BJ (cell line): ENCODE measurements at places on chromosomes 3 and 15.

GRCh38 chr3:138202945-138203701 lies 16.0 kb downstream of the ARMC8 start:
- DNase-seq: no peak

GRCh38 chr15:48802257-48802656 lies 8.6 kb downstream of the CEP152 start:
- DNase-seq: no peak

GRCh38 chr15:62498278-62498677 lies 333.2 kb upstream of the C2CD4B start:
- DNase-seq: no peak

- DNase-seq: no peak
These were observed 885.2 kb upstream of the CFAP20DC start for GRCh38 chr3:59935025-59935424.

DNA sequence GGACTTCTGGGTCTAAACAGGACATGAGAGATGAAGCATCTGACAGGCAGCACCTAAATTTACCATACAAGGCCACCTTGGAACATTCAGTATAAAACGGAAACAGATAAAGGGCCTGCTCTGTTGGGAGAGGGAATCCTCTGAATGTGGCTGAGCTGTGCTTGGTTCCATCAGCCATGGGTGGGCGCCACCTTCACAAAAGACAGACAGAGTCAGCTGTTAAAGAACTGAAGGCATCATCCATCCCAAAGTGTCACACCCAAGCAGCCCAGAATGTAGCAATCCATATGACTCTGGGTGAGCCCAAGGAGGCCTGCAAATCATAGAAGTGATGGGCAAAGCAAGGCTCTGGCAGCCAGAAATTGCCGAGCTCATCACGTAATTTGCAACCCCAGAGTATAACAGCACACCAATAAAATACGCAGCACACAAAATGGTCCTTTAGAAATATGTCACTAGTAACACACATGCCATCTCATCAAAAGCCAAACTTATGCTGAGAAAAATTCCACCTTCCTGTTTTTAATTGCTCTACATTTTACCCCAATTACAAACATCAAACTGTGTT lies 24.8 kb upstream of the RBP1 start:
- no peak for DNase-seq

- DNase-seq: no peak
These were observed 805.5 kb downstream of the IGSF11 start for GRCh38 chr3:118229196-118229595.

DNA sequence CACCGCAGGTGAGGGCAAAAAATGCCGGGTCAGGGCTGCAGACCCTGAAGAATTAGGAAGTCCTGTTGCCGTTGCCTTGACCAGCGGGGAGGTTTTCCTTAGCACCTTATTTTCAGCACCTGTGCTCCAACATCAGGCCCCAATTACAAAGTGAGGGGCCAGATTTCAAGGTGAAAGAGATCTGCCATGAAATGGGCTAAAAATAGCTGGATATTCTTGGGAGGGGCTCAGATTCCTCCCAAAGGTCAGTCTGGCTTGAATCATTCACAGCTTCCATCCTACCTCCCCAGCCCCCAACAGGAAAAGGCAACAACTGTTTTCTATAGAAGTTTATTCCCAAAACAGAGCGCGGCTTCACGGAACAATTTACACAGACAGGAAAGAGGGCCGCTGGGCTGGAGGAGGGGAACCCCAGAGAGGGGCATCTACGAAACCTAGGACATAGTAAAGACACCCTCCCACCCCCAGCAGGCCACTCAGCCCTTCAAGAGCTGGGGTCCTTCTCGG lies 941 bp upstream of the SLC26A6 start:
- DNase-seq: no peak

DNA sequence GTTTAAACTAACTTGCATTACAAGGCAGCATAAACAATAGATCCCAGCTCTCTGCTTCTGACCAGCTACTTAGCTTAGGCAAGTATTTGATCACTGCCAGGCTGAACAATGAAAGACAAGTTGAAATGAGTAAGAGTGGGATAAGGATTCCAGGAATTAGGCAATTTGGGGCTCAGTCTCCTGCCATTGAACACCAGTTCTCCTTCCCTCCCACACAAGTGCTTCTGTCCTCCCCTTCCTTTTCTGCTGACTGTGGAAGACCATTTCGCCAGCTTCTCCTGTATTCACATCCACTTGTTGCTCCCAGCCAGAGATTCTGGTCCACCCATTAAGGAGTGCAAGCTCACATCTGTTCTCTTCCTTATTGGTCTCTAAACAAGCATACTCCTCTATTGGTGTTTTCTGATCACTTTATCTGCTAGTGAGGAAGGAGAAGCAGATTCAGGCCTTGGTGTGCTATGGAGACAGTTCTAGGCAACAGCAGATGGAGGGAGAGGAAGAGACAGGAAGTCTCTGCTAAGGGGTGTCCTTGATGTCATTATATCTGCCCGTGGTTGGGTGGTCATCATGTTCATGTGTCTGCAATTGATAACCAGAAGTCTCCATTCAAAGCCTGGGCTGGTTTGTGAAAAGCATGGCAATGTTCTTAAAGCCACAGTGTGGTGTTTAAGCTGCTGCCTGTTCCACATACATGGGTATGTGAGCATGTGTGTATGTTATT lies 121.5 kb downstream of the PLCL2 start:
- DNase-seq: no peak

- peak; percentile 94 for DNase-seq
These were observed 62.2 kb downstream of the ABTB1 start for GRCh38 chr3:127734754-127735473.

GRCh38 chr3:99384596-99384995 lies 253.8 kb upstream of the COL8A1 start:
- no peak for DNase-seq

DNA sequence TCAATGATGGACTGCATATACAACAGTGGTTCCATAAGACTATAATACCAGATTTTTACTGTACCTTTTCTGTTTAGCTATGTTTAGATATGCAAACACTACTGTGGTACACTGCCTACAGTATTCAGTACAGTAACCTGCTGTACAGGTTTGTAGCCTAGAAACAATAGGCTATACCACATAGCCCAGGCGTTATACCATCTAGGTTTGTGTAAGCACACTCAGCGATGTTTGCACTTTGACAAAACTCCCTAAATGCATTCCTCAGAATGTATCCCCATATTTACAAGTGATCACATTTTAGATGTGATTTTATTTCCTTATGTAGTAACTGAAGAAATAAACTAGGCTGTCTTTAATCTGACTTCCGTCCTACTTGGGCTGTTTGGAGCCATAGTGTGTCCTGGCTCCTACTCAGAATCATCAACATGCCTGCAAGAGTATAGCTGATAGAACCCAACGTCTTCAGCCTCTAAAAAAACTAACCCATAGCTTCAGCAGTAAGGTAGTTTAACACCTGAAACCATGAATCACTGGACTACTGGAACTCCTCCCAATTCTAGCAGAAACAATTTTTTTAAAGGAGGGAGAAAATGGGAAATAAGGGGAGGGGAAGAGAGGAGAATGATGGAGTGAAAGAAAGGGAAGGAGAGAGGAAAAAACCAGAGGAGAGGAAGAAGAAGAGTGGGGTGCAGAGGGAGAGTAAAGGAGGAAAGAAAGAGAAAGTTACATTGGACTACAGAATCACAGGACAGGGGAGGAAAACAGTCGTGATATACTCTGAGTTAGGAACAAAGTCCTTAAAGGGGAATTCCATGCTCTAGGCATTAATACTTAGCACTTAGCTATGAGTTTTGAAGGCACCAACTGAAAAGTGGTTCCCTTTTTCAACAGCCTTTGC lies 67.7 kb upstream of the PLXND1 start:
- DNase-seq: no peak

DNA sequence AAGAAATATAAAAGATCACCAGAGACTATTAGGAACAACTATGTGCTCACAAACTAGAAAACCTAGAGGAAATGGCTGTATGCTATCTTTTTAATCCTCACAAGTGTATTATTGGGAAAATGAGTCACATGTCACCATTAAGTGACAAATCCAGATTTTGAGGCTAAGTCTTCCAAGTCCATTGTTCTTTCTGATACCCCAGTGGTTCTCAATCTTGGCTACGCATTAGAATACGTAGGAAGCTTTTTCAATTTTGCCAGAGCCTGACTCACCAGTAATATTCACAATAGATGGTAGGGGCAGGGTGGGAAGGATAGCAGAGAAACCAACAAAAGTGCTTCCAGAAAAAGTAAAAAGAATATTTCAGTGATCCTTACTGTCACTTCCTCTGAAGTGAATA lies 117.0 kb downstream of the FILIP1L start:
- no peak for DNase-seq

DNA sequence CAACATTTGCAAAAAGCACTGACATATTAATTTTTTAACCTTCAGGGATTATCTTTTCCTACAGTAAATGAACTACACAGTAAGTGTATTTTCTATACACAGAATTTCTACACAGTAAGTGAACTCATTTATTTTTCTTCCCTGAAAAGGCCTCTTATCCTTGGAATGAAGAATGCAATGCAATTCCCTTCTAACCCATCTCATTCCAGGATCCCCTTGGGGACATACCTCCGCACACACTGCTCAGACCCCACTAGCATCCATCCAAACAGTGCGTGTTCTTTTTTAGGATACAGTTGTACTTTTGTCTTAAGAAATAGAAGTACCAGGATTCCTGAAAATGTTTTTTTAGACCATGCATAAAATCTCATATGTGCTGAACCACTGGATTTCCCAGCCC lies 152.8 kb downstream of the UACA start:
- no peak for DNase-seq

- no peak for DNase-seq
These were observed 11.8 kb downstream of the GP5 start for GRCh38 chr3:194387276-194387675.

DNA sequence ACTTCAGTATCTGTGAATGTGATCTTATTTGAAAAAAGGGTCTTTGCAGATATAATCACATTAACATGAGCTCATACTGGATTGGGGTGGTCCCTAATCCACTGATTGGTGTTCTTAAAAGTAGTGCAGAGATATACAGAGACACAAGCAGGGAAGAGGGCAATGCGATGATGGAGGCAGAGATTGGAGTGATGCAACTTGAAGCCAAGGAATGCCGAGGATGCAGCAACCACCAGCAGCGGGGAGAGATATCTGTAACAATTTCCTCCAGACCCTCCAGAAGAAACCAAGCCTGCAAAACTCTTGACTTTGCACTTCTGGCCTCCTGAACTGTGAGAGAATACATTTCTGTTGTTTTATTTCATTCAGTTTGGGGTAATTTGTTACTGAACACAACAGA lies 171.0 kb upstream of the MBNL1 start:
- DNase-seq: no peak

GRCh38 chr3:189833266-189833665 lies 202.1 kb downstream of the TP63 start:
- DNase-seq: no peak

DNA sequence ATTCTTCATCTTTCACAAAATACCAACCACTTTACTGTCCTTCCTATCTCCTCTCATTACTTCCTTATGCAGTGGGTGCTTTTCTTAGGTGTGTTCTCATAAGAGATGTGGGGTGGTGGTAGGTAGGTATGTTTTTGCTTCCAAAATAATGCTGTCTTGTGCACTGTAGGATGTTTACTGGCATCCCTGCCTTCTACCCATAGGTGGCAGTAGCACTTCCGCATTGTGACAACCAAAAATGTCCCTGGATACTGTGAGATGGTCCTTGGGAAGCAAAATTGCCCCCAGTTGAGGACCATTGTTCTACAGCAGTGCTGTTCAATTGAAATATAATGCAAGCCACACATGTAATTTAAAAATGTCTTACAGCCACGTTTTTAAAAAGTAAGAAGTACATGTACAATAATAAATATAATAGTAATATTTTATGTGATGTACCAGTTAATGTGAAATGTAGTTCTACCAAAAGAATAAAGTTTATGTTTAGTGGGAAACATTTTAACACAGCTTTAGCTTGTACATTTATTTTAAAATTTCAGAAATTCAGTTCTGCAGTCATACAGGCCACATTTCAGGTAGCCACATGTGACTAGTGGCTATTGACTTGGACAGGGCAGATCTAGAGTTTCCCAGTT lies 75.2 kb downstream of the NEO1 start:
- DNase-seq: no peak

GRCh38 chr3:111767756-111768445 lies 91.2 kb upstream of the PHLDB2 start:
- no peak for DNase-seq

- no peak for DNase-seq
These were observed 69.5 kb upstream of the ETV5 start for GRCh38 chr3:186178412-186178811.

- no peak for DNase-seq
These were observed 563 bp downstream of the ARL6IP5 start for GRCh38 chr3:69085168-69085832.

DNA sequence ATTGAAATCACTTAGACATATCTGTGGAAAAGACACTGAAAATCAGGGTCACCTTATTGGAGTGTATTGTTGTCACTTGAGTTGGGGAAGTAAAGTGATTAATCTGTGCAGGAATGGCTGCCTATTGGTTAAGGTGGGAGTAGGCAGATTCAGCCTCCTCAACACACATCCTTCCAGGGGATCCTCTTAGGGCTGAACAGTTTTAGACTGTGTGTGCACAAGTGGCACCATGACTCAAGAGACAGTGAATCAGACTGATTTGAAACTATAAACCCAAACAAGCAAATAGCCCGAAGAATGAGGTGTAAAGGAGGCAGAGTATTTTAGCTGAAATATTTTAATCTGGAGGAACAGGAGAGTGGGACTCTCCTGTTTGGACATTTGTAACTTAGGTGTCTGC lies 4.9 kb downstream of the ABHD17C start:
- no peak for DNase-seq

DNA sequence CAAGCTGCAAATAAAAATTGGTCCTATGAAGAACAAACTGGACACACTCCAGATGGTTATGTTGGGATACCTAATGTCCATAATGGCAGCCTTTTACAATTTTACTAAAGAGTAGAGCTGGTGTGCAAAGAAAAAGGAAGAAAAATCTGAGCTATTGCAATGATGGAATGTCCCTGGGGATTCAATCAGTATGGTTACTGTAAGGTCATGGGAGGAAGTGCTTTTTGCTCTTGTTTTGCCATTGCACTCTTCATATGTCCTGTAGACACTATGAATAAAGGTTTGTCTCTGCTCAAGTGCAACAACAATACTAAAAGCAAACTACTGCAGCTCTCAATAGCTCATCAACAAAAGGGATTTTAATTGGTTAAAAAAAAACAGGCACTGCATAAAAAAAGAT lies 5.4 kb downstream of the PFN2 start:
- DNase-seq: no peak

GRCh38 chr3:170732660-170733245 lies 137.2 kb downstream of the RPL22L1 start:
- no peak for DNase-seq

DNA sequence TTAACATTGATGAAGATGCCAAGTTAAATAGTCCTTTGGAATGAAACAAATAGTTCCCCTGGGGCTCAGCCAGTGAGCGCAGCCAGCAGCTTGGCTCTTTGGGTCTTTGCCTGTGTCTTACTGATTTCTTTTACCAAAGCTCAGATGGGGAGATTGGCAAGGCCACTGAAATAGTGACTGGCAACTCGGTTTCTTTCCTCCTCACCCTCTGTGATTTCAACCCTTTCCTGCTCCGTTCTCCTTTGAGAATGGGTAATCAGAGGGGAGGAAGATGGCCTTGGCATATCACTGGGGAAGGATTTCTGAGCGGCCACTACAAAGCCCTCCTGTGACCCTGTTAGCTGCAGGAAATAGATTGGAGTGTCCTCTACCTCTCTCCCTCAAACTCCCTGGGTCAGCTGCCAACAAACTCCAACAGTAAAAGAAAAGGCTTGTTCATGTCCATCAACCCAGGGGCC lies 337.1 kb upstream of the LRRFIP2 start:
- no peak for DNase-seq

- DNase-seq: no peak
These were observed 58.3 kb downstream of the HES1 start for GRCh38 chr3:194194051-194194756.

GRCh38 chr15:60803059-60803458 lies 324.1 kb upstream of the ICE2 start:
- DNase-seq: no peak
